H9 (cell line): ENCODE measurements at places on chromosomes 1 and 21. TPM values are rescaled to one million over a fixed set of nuclear protein-coding genes. Genes with fewer than 3 reads are reported as not detected.
A peak's percentile ranks its signal among the peaks of the same experiment; 100 is the strongest.

The TSPAN1 gene
- not detected in 2 replicates for total RNA-seq

The PLEKHN1 gene
- 2.0 and 3.0 TPM in 2 replicates for total RNA-seq

The CADM3 gene
- total RNA-seq, result 5.6 and 5.7 TPM in 2 replicates

The IL19 gene
- total RNA-seq, result not detected in 2 replicates

The NPR1 gene
- total RNA-seq, result 8.6 and 8.9 TPM in 2 replicates

The CNR2 gene
- total RNA-seq, result not detected in 2 replicates

The EMC1 gene
- total RNA-seq, result 58.3 and 60.0 TPM in 2 replicates

The TFAP2E gene
- 0.70 and 0.75 TPM in 2 replicates for total RNA-seq

The STIL gene
- total RNA-seq, result 26.6 and 26.9 TPM in 2 replicates

The HSF2BP gene
- total RNA-seq, result 1.5 and 1.7 TPM in 2 replicates

The SPATC1L gene
- total RNA-seq, result 32.8 and 36.0 TPM in 2 replicates

The C1orf87 gene
- 0.15 and 0.33 TPM in 2 replicates for total RNA-seq

The SMYD2 gene
- total RNA-seq, result 8.6 and 10.9 TPM in 2 replicates

The GALNT2 gene
- total RNA-seq, result 56.1 and 57.6 TPM in 2 replicates

- no peak for DNase-seq
Measured at GRCh38 chr1:89957107-89957506, 37.8 kb upstream of the ZNF326 start.

DNA sequence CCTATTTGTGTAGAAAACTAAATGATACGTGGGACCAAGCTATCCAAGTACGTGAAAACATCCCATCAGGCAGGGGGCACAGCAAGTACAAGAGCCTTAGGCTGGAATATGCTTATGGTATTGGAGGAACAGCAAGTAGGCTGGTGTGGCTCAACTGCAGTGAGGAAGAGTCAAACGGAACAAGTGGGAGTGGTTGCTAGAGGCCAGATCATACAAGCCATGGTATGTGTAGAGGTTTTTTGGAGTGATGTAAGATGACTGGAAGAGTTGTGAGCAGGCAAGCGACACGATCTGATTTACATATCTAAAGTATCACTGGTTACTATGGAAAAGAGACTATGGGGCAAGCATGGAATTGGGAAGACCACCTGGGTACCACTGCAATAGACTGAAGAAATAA lies 27.8 kb downstream of the ELK4 start:
- DNase-seq, result no peak

GRCh38 chr21:15870819-15871218 lies 141.0 kb downstream of the USP25 start:
- DNase-seq, result no peak

DNA sequence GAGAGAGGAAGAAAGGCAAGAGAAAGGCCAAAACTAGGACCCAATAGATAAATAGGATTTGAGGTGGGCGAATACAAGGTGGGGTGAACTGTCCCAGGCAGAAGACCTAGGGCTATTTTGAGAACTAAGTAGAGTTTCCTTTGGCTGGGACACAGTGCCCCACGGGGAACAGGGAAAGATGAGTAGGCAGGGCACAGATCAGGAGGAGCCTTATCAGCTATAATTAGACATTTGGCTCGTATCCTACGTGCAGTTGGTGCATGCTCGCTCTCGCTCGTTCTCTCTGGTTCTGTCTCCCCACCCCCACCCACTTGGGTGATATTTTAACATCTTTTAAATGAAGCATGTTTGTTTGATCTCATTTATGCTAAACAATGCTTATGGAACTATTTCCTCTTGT lies 235.0 kb upstream of the JUN start:
- DNase-seq, result no peak

- no peak for DNase-seq
Measured at GRCh38 chr1:112904071-112904830, 51.7 kb downstream of the SLC16A1 start.

DNA sequence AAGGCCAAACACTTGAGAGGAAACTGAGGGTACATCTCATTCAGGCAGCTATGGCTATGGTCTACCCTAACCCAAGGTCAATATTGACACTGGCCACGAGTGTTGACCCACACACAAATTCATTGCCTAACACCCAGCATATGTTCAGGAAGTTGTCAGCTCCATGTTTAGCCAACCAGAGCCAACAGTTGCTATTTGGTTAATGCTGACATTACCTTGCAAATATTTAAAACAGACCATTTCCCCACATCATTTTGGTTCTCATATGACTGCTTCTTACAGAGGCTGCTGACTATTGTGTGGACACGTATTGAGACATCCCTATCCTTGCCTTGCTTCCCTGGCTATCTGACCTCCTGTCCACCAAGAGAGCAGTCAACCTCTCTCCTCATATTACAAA lies 97.3 kb downstream of the LMX1A start:
- no peak for DNase-seq

DNA sequence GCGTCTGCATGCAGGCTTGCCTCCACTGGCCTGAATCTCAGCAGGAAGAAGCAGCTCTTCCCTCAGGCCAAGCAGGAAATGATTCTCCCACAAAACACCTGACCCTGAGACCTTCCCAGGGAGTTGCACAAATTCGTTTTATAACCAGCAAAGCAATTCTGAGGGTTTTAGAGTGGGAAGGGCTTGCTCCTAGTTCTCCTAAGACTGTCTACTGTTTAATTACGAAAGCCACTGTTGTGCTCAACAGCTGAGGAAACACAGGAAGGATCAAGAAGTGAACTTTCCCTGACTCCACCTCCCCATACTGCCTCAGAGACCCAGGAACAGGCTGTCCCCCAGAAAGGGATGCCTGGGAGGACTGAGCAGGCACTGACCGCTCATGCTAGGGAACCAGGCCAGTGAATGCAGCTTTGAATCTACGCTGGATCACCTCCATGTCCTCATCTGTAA lies 37.0 kb upstream of the PUM1 start:
- no peak for DNase-seq

DNA sequence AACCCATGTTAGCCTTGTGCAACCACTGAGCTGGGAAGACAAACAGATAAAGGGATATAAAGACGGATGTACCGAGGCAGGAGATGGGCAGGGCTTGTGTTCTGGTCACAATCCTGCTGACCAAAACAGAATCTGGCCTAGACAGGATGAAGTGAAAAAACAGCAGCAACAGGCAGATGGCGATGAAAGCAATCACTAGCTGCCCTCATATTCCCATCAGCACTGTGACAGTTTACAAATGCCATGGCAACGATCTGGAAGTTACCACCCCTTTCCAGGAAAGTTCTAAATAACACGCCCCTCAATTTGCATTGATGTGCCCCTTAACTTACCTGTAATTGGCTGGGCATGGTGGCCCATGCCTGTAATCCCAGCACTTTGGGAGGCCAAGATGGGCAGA lies 40.6 kb upstream of the CD46 start:
- DNase-seq, result peak; percentile 73

- DNase-seq, result no peak
Measured at GRCh38 chr1:225713281-225713680, 60.4 kb upstream of the ENAH start.

DNA sequence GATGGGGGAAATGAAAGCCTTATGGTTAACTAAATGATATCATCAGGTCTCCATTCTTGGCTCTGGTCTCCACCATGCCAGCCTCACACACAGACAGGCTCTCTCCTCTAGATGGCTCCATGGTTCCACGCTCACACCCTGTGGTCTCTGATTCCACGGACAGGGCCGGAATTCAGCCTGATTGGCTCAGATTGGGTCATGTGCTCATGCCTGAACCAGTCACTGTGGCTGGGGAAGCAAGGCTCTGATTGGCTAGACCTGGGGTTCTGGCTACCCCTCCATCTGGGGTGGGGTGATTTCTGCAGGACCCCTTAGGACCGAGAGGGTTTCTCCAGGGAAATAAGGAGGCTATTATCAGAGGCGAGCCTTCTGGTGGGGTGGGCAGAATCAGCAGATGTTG lies 277.0 kb downstream of the PTPRU start:
- DNase-seq, result peak; percentile 77

GRCh38 chr21:16407403-16408240 lies 677.8 kb downstream of the USP25 start:
- no peak for DNase-seq

DNA sequence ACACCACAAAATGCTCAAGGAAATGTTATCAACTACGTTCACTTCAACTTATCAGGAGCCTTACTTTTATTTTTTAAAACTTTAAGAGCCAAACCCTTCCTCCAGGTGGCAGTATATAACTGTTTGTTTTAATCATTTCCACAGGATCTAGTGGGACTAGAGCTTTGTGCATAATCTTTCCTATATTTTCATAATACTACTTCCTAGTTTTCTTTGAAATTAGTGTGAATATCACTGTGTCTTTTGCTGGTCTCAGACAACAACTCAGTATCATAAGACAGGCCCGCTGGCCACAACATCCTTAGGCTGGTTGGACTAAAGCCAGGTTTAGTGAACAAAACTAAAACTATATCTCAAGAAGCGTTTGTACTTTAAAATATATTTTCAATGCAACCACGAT lies 145.5 kb downstream of the TIAM1 start:
- DNase-seq, result no peak

GRCh38 chr1:7012461-7012924 lies 227.2 kb downstream of the CAMTA1 start:
- no peak for DNase-seq

- peak; percentile 89 for DNase-seq
Measured at GRCh38 chr1:1906185-1907097, 8.6 kb upstream of the CALML6 start.

GRCh38 chr1:176243746-176244145 lies 36.7 kb upstream of the COP1 start:
- no peak for DNase-seq

GRCh38 chr1:247266053-247266452 lies 10.2 kb downstream of the VN1R5 start:
- DNase-seq, result no peak

GRCh38 chr1:177256153-177257075 lies 85.7 kb downstream of the BRINP2 start:
- DNase-seq, result peak; percentile 79

DNA sequence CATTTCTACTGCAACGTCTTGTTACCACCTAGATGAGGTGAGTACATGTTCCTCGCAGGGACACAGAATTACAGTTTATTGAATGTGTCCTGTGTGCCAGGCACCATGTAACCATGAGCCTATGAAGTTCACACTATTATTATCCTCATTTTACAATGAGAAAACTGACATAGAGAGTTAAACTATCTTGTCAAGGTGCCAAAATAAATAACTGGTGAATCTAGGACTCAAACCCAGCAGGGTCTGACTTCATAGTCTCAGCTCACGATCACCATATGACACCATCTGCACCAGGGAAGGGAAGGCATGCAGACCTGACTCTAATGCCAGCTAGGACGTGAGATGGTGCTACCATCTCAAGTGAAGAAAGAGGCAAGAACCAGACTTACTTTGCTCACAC lies 2.4 kb downstream of the SELE start:
- DNase-seq, result no peak

DNA sequence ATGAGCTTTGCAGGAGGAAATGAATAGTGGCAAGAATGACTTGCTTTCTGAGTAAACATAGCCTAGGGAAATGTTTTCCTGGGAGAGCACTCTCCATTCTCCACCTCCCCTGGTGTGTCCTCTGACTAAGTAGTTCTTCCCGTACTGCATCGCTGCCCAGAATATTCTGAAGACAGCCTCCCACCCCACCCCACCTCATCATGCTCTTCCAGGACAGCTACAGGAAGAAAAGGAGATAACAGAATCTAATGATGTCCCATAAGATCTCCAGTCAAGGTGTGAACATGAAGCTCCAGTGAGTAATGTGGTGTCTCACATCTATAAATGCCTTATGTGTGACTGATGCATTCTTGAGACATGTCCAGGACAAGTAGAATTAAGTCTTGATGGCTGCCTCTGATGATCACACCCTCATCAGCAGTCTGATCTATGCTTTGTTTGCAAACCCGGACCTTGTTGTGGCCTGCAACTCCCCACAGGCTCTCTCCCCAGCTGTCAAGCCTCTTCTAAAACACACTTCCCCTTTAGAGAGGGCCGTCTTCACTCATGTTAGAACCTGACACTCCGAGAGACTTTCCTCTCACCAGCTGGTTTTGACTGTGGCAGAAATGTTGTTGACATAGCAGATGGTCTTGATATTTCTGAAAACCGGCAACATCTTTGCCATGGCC lies 183.0 kb downstream of the CYYR1 start:
- no peak for DNase-seq

- no peak for DNase-seq
Measured at GRCh38 chr1:201185527-201186128, 5.0 kb upstream of the IGFN1 start.

DNA sequence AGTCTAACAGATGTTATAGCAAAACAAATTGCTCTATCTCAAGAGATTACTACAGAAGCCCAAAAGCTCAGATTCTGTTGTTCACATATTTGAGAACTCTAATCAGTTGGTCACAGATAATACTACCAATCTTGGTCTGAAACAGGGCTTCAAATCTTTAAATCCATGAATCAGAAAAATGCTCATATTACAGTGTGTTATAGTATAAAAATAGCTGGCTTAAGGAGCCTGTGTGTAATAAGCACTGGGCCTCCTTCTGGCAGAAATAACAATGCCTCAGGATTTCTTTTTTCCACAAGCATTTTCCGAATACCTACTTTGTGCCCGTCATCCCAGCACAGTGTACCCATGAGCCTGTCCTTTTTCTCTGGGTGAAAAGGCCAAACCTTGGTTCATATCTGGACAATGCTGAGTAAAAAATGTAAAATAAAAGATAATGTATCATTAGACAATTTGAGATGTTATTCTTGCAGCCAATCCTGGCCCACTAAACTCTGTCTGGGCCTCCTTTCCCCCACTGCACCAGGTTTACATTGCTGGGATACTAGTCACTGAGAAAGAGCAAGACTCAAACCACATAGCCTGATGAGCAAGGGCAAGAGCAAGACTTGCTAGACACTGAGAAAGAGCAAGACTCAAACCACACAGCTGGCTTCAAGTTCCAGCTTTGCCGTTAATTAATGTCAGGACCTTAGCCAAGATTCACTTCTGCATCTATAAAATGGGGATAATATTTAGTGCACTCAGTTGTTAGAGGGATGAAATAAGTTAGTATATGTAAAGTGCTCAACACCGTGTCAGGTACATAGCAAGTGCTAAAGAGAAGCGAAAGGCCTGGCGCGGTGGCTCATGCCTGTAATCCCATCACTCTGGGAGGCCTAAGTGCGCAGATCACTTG lies 17.0 kb upstream of the ADAR start:
- no peak for DNase-seq

DNA sequence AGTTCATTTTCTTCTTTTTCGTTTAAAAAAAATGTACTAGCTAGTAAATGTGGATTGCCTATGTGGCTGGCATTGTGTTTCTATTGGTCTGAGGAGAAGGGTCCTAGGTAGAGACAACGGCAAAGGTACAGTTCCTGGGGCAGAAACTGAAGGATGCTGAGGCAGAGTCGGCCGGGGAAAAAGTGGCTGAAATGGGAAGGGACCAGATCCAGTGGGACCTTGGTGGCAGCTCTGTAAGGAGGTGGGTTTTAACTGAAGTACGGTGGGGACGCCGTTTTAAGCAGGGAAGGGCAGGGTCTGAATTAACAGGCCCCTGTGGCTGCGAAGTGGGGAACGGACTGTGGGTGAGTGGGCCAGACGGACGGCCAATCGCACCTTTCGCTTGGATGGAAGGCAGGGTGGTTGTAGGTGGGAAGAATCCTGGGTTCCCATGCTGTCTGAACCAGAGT lies 420 bp upstream of the VPS13D start:
- no peak for DNase-seq

- no peak for DNase-seq
Measured at GRCh38 chr1:28002600-28002999, 42.8 kb downstream of the XKR8 start.

GRCh38 chr21:33687634-33688033 lies 45.3 kb downstream of the ITSN1 start:
- no peak for DNase-seq

GRCh38 chr21:41321211-41321907 lies 4.8 kb downstream of the FAM3B start:
- no peak for DNase-seq
